ENCODE measurements at places on chromosomes 3 and 15. TPM values are rescaled to one million over a fixed set of nuclear protein-coding genes. Genes with fewer than 3 reads are reported as not detected.

The MGA gene
- 2.7 TPM for polyA plus RNA-seq

GRCh38 chr15:80822256-80822655 lies 43.1 kb downstream of the CEMIP start:
- DNase-seq: no peak
- H3K4me1 ChIP-seq: no peaks in the 10 kb centered on the region
- H3K27ac ChIP-seq: no peak overlapping the region
- no peaks in the 10 kb centered on the region for H3K36me3 ChIP-seq
- H3K27me3 ChIP-seq: no peaks in the 10 kb centered on the region

GRCh38 chr3:193942516-193943055 lies 193.4 kb upstream of the HES1 start:
- no peak overlapping the region for H3K27ac ChIP-seq
- no peaks in the 10 kb centered on the region for H3K36me3 ChIP-seq
- no peak for DNase-seq

DNA sequence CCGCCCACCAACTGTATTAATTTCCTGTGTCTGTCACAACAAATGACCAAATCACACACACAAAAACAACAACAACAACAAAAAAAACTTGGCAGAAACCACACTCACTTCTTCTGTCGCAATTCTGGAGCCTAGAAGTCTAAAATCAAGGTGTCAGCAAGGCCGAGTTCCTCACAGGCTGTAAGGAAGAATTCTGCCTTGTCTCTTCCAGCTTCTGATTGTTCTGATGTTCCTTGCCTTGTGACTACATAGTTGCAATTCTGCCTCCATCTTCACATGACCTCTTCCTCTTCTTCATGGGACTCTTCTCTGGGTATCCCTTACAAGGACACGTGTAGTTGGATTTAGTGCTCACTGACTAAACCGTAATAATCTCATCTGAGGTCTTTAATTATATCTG lies 61.4 kb downstream of the IL12A start:
- DNase-seq: no peak
- H3K27me3 ChIP-seq: no peaks in the 10 kb centered on the region
- no peak overlapping the region for H3K4me3 ChIP-seq
- no peaks in the 10 kb centered on the region for H3K36me3 ChIP-seq

The RPUSD2 gene
- polyA plus RNA-seq: 7.2 TPM

The PLXNB1 gene
- polyA plus RNA-seq: 82.4 TPM

The C3orf22 gene
- not detected for polyA plus RNA-seq

The SOX14 gene
- not detected for polyA plus RNA-seq

The EFCC1 gene
- 10.0 TPM for polyA plus RNA-seq

DNA sequence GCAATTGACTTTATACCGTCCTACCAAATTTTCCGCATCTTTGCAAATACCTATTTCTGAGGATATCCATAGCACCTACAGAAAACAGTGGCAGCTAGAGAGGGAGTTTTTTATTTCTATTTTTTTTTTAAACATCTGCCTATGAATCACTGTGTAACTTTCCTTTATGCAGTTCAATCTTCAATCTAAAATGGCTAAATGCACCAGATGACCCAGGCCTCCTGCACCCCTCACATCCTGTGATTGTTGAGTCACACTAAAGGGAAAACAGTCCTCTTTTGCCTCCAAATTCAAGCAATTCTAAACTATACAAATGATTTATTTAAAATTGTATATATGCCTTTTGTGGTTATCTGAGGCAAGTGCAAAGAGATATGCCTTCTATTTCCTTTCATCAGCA lies 20.1 kb upstream of the BCL6 start:
- no peaks in the 10 kb centered on the region for H3K4me1 ChIP-seq
- no peak overlapping the region for H3K27ac ChIP-seq
- DNase-seq: no peak
- H3K4me3 ChIP-seq: no peak overlapping the region
- H3K27me3 ChIP-seq: no peaks in the 10 kb centered on the region

DNA sequence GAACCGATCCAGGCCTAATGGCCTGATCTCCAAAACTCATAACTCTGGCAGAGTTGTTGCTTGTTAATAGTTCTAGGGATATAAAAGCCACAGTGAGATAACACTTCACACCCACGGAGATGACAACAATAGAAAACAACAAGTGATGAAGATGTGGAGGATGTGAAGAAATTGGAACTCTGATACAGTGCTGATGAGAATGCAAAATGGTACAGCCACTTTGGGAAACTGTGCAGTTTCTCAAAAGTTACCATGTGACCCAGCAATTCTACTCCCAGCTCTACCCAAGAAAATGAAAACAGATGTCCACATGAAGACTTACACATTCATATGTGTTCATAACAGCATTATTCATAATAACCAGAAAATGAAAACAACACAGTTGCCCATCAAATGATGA lies 3.8 kb downstream of the CMTM7 start:
- H3K36me3 ChIP-seq: no peaks in the 10 kb centered on the region
- no peak overlapping the region for H3K4me3 ChIP-seq
- H3K4me1 ChIP-seq: peaks cover under 1% of the 10 kb centered on the region
- no peak overlapping the region for H3K27ac ChIP-seq

DNA sequence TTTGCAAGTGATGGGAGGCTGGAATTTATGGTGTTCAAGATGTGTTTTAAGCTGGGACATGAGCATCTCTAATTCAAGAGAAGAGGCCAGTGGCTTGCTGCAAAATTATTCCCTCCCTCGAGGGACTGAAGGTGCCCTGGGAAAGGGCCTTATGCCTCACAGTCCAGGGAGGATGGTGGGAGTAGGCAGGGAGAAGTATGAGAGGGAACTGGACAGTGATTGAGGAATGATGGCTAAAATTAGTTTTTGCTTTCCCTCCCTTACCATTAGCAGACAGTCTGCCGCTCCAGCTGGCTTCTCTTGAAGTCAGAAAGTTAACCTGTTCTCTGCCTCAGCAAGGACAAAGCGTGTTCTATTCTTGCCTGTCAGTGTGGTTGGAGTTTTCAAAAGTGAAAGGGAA lies 139.8 kb upstream of the SEMA6D start:
- H3K27ac ChIP-seq: no peak overlapping the region
- no peak overlapping the region for H3K4me3 ChIP-seq
- DNase-seq: no peak
- H3K27me3 ChIP-seq: peaks cover 3% of the 10 kb centered on the region
- H3K36me3 ChIP-seq: no peaks in the 10 kb centered on the region

The MAP1A gene
- 1.8 TPM for polyA plus RNA-seq

The ACP3 gene
- 3.5 TPM for polyA plus RNA-seq

DNA sequence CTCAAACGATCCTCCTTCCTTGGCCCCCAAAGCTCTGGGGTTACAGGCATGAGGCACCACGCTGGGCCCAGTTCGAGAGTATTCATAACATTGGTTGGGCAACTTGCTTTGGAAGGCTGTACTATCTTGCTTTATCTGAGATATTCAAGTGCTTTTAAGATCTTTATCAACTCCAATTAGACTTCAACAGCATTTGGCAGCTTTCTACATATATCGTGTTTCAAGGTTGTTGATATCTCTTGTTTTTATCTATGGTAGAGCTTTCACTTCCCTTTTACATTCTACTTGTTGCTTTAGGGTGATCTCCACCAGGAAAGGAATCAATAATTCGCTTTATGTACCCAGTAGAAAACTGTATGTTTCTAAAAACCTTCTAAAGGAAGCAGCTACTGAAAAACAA lies 395.3 kb downstream of the IL5RA start:
- no peaks in the 10 kb centered on the region for H3K27me3 ChIP-seq
- no peak overlapping the region for H3K27ac ChIP-seq
- DNase-seq: no peak

The PPP1R14D gene
- polyA plus RNA-seq: not detected

GRCh38 chr15:35067496-35068347 lies 17.4 kb downstream of the NANOGP8 start:
- H3K27ac ChIP-seq: no peak overlapping the region
- DNase-seq: peak; percentile 29
- no peaks in the 10 kb centered on the region for H3K36me3 ChIP-seq
- H3K4me1 ChIP-seq: peaks cover 25% of the 10 kb centered on the region
- H3K4me3 ChIP-seq: no peak overlapping the region

DNA sequence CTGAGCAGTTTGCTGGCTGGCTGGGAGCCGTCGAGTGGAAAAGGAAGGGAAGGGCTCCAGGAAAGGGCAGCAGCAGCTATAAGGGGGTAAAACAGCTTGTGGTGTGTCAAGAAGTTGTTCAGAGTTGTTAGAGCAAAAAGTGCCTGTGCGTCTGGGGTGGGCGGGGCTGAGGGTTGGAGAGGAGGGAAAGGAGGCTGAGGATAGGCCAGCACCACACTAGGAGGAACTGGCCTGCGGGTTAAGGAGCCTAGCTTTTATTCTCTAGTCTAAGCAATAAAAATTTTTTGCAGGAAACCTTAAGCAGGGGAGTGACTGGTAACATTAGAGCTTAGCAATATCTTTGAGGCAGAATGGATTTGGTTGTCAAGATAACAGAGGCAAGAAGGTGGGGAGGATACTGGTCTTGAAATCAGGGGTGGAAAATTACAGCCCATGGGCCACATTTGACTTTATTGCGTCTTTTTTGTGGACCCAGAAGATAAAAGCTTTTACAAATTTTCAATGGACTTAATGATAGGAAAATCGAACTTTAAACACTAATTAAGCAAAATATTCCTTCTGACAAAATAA lies 134.5 kb upstream of the AADACL2 start:
- peaks cover 13% of the 10 kb centered on the region for H3K4me1 ChIP-seq
- DNase-seq: no peak
- no peaks in the 10 kb centered on the region for H3K27me3 ChIP-seq
- no peak overlapping the region for H3K27ac ChIP-seq

The DLEC1 gene
- 4.2 TPM for polyA plus RNA-seq

GRCh38 chr3:77254967-77255831 lies 215.3 kb downstream of the ROBO2 start:
- H3K4me1 ChIP-seq: no peaks in the 10 kb centered on the region
- peak; percentile 75 for DNase-seq
- no peaks in the 10 kb centered on the region for H3K36me3 ChIP-seq

GRCh38 chr3:111598552-111598951 lies 3.4 kb upstream of the ZBED2 start:
- no peak overlapping the region for H3K4me3 ChIP-seq
- H3K4me1 ChIP-seq: peaks cover 3% of the 10 kb centered on the region
- no peaks in the 10 kb centered on the region for H3K36me3 ChIP-seq
- DNase-seq: no peak
- H3K27me3 ChIP-seq: no peaks in the 10 kb centered on the region

DNA sequence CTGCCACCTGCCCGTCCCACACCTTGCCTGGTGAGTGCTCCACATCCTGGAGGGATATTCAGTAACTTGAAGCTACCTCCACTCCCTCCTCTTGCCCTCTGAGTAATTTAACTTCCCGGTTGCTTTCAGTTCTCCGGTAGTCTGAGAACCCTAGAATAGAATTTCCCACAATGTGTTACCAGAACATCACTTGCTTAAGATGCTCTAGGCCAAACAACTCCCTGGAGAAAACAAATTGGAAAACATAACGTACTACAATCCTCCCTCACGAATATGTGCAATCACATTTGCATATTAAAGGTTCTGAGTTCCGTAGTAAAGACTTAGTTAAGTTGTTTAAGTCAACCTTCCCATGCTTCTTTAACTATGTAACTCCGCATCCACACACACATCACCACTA lies 44.8 kb downstream of the SLCO2A1 start:
- no peaks in the 10 kb centered on the region for H3K36me3 ChIP-seq
- no peaks in the 10 kb centered on the region for H3K27me3 ChIP-seq
- H3K4me3 ChIP-seq: no peak overlapping the region

- DNase-seq: no peak
- H3K27ac ChIP-seq: no peak overlapping the region
- H3K36me3 ChIP-seq: no peaks in the 10 kb centered on the region
- H3K4me3 ChIP-seq: no peak overlapping the region
- H3K27me3 ChIP-seq: peaks cover 2% of the 10 kb centered on the region
Observed at GRCh38 chr3:77436908-77437307, 397.0 kb downstream of the ROBO2 start.

- no peak overlapping the region for H3K27ac ChIP-seq
- peaks cover 9% of the 10 kb centered on the region for H3K36me3 ChIP-seq
- H3K27me3 ChIP-seq: no peaks in the 10 kb centered on the region
- no peak overlapping the region for H3K4me3 ChIP-seq
- no peaks in the 10 kb centered on the region for H3K4me1 ChIP-seq
- DNase-seq: no peak
Observed at GRCh38 chr15:72482275-72482674, 8.1 kb downstream of the ARIH1 start.

DNA sequence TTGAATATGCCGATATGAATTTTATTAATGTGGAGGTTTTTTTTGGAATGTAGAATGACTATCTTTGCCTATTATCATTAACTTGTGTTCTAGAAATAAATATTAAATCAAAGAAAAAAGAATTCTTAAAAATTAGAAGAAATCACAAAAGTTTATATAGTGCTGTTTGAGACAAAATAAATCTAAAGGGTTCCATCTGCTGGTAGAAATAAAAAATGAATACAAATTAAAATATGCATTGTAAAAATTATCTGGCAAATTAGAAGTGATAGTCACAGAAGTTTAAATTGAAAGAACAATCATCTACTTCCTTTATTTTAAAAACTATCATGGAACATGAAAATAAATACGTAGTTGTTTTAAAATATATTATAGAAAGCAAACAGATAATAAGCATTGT lies 22.7 kb upstream of the ZBTB20 start:
- DNase-seq: no peak
- H3K4me3 ChIP-seq: no peak overlapping the region
- H3K4me1 ChIP-seq: no peaks in the 10 kb centered on the region
- H3K36me3 ChIP-seq: no peaks in the 10 kb centered on the region
- no peak overlapping the region for H3K27ac ChIP-seq

GRCh38 chr3:112132088-112132487 lies 960 bp downstream of the GCSAM start:
- H3K27ac ChIP-seq: no peak overlapping the region
- H3K27me3 ChIP-seq: no peaks in the 10 kb centered on the region
- DNase-seq: no peak
- no peak overlapping the region for H3K4me3 ChIP-seq

- no peaks in the 10 kb centered on the region for H3K4me1 ChIP-seq
- no peaks in the 10 kb centered on the region for H3K27me3 ChIP-seq
- DNase-seq: no peak
- H3K36me3 ChIP-seq: no peaks in the 10 kb centered on the region
- H3K27ac ChIP-seq: no peak overlapping the region
- H3K4me3 ChIP-seq: no peak overlapping the region
Observed at GRCh38 chr3:145983101-145983500, 177.9 kb downstream of the PLOD2 start.

DNA sequence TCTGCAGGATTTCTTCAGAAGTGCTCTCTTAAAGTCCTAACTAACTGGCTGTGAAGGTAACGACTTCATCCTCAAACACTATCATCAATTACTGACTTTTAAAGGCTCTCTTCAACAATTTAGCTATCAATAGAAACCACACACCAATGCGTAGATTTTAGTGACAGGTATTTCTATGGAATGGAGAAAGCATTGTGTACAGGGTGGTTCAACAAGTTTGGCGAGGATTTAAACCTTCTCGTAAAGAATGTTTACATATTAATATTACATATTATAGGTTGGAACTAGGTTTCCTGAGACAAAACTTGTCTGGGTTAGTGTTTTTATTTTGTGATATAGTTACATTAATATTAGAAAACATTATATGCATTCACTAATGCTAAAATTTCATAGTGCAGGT lies 233.6 kb downstream of the CHL1 start:
- no peak overlapping the region for H3K27ac ChIP-seq
- no peaks in the 10 kb centered on the region for H3K27me3 ChIP-seq
- H3K4me3 ChIP-seq: no peak overlapping the region
